NCI-H1105 (cell line): ENCODE measurements at places on chromosomes 16 and 17.

GRCh38 chr16:55261301-55261700 is 62.7 kb upstream of the IRX6 start:
- DNase-seq, result no peak

- no peak for DNase-seq
Observed at GRCh38 chr16:23502466-23502865, 7.8 kb downstream of the GGA2 start.

DNA sequence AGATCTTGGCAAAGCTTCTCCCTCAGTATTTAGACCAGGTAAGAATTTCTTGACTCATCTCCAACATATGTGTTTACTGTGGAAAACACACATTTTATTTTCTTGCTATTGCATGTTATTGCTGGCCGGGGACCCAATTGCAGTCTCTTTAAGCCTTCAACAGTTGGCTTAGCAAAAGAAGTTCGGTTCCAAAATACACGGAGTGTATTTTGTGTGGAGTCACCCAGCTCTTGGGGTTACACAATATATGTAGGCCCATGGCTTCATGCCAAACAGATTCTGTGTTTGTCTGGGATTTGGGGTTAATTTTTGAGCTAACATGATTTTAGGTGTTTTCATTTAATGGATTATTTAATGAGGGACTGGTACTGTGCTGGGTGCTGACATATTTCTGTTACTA is 4.0 kb downstream of the ALDH3A2 start:
- no peak for DNase-seq

GRCh38 chr16:1712791-1713261 is 6.8 kb downstream of the MAPK8IP3 start:
- DNase-seq, result no peak

DNA sequence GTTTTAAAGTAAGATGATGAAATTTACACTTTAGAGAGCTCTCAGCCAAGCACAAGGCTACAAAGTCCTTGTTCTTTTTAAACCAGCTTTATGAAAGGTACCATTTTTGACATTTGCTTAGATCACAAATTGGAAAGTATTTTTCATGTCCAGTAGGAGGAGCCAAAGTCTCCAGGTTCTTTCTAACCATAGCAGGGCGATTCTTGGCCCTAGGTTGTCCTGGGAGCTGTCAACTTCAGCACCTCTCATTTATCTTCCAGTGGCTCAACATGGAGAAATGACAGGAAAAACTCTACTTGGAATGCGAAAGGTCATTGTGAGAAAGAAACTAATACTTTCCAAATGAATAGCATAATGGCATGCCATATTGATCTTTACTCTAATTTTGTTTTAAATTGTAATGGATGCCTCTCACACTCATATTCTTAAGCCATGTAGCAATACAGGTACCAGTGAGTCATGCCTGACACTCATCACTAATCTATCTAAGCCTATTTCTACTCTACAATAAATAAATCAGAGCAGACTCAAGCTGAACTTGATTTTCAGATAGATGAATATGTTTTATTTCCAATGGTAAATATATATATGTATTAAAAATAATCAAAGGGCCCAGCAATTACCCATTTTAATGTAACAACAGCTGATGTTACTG is 919.1 kb upstream of the EEF2KMT start:
- DNase-seq, result no peak

DNA sequence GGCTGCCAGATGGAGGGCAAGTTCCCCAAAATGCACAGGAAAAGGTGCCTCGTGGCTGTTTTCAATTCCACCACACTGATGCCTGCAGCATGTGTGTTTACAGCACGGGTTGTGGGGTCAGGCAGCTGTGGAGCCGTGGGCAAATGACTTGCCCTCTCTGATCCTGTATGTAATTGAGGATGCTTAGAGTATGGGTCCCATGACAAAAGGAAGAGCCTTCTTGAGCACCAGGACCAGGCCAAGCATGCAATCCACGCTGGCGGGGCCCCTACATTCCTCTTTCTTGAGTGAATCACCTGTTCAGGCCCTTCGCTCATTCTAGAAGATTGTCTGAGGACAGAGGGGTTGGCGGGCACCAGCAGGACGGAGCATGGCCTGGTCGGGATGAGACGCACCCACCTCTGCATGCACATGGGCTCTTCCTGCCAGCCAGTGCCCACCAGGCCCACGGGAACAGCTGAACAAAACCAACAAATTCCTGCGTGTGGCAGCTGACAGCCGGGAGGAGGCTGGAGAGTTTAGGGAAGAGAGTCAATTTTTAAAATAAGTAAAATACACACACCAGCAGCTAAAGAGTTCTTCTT is 1.4 kb upstream of the CTRB2 start:
- DNase-seq, result no peak

GRCh38 chr16:15647294-15648014 is 2.6 kb upstream of the NDE1 start:
- DNase-seq, result no peak

GRCh38 chr16:59758848-59759247 is 1024.7 kb upstream of the GOT2 start:
- no peak for DNase-seq

GRCh38 chr16:83969771-83970429 is 1.9 kb downstream of the NECAB2 start:
- DNase-seq, result no peak

- DNase-seq, result no peak
Observed at GRCh38 chr17:68387435-68388218, 69.7 kb downstream of the WIPI1 start.

GRCh38 chr17:72591289-72592241 is 470.7 kb downstream of the SOX9 start:
- DNase-seq, result peak; percentile 9

- peak; percentile 92 for DNase-seq
Observed at GRCh38 chr16:55179852-55180585, 144.0 kb upstream of the IRX6 start.

GRCh38 chr17:37488607-37489196 is 989 bp upstream of the DUSP14 start:
- peak; percentile 53 for DNase-seq
